ENCODE measurements at places on chromosomes 3 and 15. TPM values are rescaled to one million over a fixed set of nuclear protein-coding genes. Genes with fewer than 3 reads are reported as not detected.
A peak's percentile ranks its signal among the peaks of the same experiment; 100 is the strongest.

DOCK3 gene
- 5.5 TPM for total RNA-seq

GRCh38 chr3:143261848-143262247, 142.3 kb downstream of the CHST2 start:
- H3K4me3 ChIP-seq, result no peak overlapping the region
- H3K36me3 ChIP-seq, result no peaks in the 10 kb centered on the region

C3orf70 gene
- 0.64 TPM for total RNA-seq

DNA sequence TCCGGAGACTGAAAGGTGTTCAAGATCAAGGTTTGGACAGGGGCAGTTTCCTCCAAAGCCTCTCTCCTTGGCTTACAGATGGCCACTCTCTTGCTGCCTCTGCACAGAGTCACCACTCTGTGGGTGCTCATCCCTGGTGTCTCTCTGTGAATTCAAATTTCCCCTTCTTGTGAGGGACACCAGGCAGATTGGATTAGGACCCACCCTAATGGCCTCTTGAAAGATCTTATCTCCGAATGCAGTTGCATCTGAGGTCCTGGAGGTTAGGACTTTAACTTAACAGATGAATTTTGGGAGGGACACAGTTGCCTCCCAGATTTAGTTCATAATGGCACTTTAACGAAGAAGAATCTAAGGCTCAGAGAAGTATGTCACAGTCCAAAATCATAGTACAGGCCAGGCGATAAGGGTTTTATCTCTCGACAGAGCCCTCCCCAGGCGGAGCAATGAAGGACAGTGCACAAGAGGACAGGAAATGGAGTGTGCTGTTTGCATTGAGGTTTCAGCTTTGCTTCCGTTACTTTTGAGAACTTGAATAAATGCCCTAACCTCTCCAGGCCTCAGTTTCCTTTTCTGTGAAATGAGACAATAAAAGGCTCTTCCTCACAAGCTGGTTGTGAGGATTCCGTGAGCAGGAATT, 38.9 kb upstream of the KIF23 start:
- H3K27ac ChIP-seq, result no peak overlapping the region
- DNase-seq, result no peak
- H3K4me1 ChIP-seq, result peaks cover 1% of the 10 kb centered on the region
- H3K27me3 ChIP-seq, result no peaks in the 10 kb centered on the region

GRCh38 chr15:93025625-93025982, 63.4 kb downstream of the RGMA start:
- H3K4me3 ChIP-seq, result no peak overlapping the region
- no peak for DNase-seq
- H3K4me1 ChIP-seq, result peaks cover 22% of the 10 kb centered on the region
- peaks cover 60% of the 10 kb centered on the region for H3K36me3 ChIP-seq
- peak overlapping the region; percentile 41 for H3K27ac ChIP-seq

DNA sequence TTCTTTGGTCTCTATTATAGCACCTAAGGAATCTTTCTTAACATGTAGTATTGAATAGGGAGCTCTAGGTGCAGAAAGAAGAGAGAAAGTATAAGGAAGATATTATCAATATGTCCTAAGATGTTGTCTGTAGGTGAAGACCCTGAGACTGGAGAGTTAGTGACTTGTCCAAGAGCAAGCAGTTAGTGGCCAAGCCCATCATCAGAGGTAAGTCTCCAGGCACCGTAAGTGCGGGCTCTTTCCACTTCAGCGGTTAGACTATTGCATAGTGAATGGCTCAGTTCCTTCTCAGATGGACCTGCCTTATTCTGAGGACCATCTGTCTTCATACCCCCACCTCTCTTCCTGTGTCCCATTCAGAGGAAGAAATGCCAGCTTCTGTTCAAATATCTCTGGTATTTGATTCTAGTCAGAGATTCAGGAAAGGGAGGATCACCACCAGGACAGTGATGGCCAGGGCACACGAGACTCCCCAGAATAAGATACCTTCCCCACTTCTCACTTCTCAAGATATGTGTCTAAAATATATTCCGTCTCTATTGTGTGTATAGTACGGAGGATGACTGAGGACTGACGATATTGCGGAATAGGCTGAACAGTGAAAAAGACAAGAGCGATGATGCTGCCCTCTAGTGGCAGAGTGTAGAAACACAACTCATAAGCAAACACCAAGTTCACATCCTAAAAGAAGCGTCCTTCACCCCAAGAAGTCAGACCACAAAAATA, 19.1 kb upstream of the ADGRG7 start:
- H3K4me3 ChIP-seq, result peak overlapping the region; percentile 54
- H3K4me1 ChIP-seq, result peaks cover 6% of the 10 kb centered on the region
- no peak overlapping the region for H3K27ac ChIP-seq

DNA sequence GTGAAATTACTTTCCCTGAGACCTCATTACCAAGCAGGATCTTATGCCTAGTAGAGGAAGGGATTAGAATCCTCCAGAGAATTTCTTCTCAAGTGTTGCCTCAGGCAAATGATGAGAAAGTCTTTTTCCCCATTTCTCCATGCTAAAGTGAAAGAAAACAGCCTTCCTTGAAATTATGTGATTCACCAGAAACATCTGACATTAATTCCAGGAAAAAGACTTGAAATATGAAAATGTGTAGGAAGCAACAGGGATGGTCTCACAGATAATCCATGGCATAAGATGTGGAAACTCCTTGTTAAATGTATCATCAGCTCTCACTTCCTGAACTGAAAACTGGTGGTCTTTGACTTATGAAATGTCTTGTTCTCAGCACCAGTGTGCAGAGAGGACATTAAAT, 17.9 kb upstream of the ABI3BP start:
- no peak for DNase-seq
- H3K4me3 ChIP-seq, result no peak overlapping the region
- H3K4me1 ChIP-seq, result no peaks in the 10 kb centered on the region
- H3K27ac ChIP-seq, result no peak overlapping the region

GRCh38 chr3:188860147-188860546, 311.6 kb upstream of the TPRG1 start:
- H3K36me3 ChIP-seq, result no peaks in the 10 kb centered on the region
- no peaks in the 10 kb centered on the region for H3K4me1 ChIP-seq
- no peak overlapping the region for H3K27ac ChIP-seq
- DNase-seq, result no peak
- H3K4me3 ChIP-seq, result no peak overlapping the region

CHRM5 gene
- total RNA-seq, result not detected

GRCh38 chr15:47715856-47716445, 1.4 kb upstream of the SEMA6D start:
- H3K27ac ChIP-seq, result no peak overlapping the region
- peak overlapping the region; percentile 92 for H3K4me3 ChIP-seq
- H3K27me3 ChIP-seq, result peaks cover 44% of the 10 kb centered on the region
- DNase-seq, result no peak

THSD4 gene
- 8.2 TPM for total RNA-seq

DNA sequence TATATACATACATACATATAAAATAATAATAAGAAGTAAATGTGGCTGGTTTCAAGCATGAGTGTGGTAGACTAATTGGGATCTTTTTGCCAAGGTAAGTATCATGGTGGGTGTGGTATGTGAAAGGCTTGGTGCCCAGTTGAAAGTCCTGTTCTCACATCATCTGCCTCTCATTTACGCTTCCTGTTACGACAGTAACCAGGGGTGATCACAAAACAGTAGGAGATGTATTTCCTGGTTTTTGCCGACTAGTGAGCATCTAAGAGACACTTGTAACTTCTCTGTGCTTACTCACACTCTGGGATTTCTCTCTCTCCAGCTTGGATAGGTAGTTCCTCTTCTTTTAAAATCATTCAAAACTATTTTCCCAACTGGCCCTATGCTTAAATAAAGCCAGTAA, 1028.3 kb upstream of the NR2F2 start:
- no peaks in the 10 kb centered on the region for H3K27me3 ChIP-seq
- H3K4me1 ChIP-seq, result no peaks in the 10 kb centered on the region
- H3K27ac ChIP-seq, result no peak overlapping the region
- DNase-seq, result no peak

- no peaks in the 10 kb centered on the region for H3K36me3 ChIP-seq
- peak overlapping the region; percentile 98 for H3K4me3 ChIP-seq
- H3K27ac ChIP-seq, result peak overlapping the region; percentile 100
- H3K27me3 ChIP-seq, result peaks cover 14% of the 10 kb centered on the region
- no peak for DNase-seq
Measured at GRCh38 chr15:45586125-45586524, 1.1 kb upstream of the BLOC1S6 start.

All from WTC11 (cell line).